NCI-H1436 (cell line): ENCODE measurements at places on chromosomes 5 and 9.

GRCh38 chr9:19130436-19130835 is 3.1 kb upstream of the PLIN2 start:
- DNase-seq: no peak

DNA sequence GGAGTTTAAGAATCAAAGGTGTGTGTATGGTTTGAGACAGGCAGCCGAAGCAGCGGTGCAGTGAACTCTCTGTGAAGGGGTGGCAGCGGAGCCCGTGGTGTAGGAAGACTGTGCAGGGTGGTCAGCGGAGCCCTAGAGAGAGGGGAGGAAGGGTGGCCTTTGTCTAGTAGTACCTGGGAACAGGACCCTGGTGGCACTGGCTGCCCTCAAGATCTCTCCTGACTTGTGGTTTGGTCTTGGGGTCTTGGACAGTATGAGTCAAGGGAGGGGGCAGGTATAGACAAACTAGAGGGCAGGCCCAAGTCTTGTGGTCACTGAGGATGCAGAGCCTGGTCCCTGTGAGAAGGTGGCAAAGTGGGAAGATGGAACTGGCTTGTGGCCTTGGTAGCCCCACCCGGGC is 7.1 kb upstream of the NKX2-5 start:
- no peak for DNase-seq

- no peak for DNase-seq
These were observed 17.9 kb downstream of the SLCO4C1 start for GRCh38 chr5:102278231-102278630.

- DNase-seq: no peak
These were observed 598 bp upstream of the KIAA1191 start for GRCh38 chr5:176362233-176362490.

DNA sequence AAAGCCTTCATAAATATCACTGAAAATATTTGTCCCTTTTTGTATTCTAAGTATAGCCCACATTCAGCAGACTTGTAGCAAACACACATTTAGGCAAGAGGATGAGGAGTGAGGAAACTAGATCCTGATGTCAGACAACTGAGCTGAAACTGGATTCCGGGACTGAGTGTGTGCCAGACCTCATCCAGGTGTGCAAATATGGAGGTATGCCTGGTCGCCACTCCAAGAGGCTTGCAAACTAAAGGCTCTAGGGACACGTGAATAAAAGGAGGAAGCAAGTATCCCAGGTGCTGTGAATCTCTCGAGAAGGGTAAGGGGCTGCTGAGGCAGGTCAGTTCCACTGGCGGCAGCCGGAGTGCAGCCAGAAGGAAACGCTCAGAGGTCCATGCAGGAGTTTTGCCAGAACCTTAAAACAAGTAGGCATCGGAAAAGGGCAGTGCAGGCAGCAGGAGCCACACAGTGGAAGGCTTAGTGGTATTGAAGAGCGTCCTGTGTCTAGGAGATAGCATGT is 77.4 kb upstream of the ALDH1B1 start:
- DNase-seq: no peak

DNA sequence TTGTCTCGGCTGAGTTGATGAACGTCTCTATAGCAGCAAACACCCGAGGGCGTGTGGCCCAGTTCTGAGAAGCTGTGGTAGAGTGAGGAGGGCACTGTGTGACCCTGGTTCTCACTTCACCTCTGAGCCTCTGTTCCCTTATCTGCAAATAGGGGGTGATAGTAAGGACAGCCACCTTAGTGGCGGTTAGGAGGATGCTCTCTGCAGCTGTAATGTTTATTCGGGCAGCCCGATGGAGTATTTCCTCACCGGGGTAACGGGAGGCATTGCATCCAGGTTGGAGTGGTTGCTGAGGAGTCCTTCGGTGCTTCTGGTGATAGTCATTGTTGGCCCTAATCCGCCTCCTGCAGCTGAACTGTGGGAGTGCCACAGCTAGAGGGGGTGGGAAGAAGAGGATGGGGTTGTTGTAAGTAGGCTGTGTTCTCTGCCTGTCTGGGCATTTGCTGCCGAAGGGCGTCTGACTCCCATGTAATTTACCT is 13.9 kb downstream of the PRRC2B start:
- peak; percentile 14 for DNase-seq

GRCh38 chr9:114416290-114416689 is 28.5 kb upstream of the AKNA start:
- no peak for DNase-seq

GRCh38 chr9:16344343-16344742 is 526.1 kb downstream of the BNC2 start:
- DNase-seq: no peak

DNA sequence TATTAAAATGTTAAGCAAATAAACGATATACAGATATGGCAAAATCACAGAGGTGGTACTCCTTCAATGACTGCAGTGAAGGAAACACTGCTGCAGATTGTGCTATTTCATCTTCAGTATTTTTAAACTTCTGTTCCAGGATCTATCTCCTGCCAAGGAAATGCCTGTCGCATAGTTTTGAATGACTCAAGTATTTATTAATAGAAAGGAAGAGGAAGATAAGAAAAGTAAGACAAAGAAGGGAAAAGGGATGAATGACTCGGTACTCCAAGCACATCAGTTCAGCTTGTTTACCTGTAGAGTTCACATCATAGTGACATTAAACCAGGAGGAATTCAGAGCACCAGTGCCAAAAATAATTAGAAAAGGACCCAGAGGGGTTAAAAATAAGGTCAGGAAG is 5.1 kb upstream of the GPX8 start:
- DNase-seq: no peak

GRCh38 chr5:135995976-135996375 is 32.8 kb upstream of the TGFBI start:
- DNase-seq: no peak

DNA sequence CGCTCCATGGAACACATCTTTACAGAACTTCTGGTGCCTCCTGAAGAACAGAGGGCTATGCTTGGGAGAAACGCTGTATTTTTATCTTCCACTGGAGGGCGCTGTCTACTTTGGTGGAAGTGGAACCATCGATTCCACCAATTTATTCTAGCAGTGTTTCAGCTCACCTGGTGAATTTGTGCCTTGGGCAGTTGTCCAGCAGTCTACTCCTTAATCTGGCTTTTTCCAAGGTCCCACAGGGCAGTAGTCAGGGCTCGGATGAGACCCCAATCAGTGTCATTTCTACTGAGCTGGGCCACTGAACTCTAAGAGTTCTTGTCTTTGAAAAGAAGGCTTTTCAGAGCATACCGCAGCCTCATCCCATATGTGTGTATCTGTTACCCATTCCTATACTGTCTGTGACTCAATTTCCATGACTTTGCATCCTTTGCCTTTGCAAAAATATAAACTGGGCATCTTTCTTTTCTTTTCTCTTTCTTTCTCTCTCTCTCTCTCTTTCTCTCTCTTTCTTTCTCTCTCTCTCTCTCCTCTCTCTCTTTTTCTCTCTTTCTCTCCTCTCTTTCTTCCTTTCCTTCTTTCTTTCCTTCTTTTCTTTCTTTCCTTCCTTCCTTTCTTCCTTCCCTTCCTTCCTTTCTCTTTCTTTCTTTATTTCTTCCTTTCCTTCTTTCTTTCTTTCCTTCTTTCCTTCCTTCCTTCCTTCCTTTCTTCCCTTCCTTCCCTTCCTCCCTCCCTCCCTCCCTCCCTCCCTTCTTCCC is 138.4 kb upstream of the ZNF618 start:
- DNase-seq: peak; percentile 27

DNA sequence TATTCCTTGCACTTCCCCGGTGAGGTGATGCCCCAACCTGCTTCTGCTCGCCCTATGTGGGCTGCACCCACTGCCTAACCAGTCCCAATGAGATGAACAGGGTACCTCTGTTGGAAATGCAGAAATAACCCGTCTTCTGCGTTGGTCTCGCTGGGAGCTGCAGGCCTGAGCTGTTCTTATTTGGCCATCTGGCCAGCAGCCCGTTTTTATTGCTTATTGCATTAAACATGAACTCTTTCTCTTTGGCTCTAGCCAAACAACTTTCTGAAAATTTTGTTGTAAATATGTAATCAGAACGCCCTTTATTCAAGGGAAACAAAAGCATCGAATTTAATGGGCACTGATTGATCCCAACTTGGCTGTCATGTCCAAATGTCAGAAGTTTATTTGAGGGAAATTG is 124.7 kb upstream of the FTMT start:
- no peak for DNase-seq

- peak; percentile 64 for DNase-seq
These were observed 90.1 kb downstream of the SNCAIP start for GRCh38 chr5:122401976-122402725.

DNA sequence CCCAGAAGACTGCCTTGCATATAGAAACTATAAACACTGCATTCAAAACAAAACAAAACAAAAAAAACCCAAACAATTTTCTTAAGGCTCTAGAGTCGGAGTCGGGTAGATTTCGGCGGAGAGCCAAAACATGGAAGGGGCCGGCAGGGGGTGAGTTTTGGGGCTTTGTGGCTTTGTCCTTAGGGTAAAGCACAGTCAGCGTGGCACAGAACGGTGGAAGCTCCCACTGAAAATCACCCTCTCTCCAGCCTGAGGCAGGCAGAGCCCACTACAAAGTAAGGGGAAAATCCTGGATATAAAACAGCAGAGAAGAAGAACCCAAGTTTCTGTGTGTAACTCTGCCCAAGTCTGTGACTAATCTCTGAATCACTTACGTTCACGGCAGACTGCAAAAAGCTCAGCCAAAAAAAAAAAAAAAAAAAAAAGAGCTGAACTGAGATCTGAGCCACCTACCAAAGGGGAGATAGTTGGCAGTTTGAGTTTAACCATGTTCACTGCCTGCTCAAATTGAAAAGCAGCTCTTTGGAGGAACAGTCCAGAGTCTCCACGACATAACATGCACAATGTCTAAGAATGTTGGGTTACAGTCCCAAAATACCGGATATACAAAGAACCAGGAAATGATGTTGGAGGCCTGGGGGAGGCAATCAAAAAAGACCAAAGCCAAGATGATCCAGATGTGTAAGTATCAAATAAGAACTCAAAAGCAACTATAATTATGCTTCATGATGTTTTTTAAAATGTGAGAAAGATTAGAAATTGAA is 26.6 kb upstream of the OR2K2 start:
- no peak for DNase-seq

- no peak for DNase-seq
These were observed 7.3 kb downstream of the SLC9A3 start for GRCh38 chr5:516980-517379.
